ENCODE measurements at places on chromosomes 13 and 19.

- DNase-seq: no peak
These were observed 381.5 kb downstream of the MYO16 start for GRCh38 chr13:109010912-109011311.

DNA sequence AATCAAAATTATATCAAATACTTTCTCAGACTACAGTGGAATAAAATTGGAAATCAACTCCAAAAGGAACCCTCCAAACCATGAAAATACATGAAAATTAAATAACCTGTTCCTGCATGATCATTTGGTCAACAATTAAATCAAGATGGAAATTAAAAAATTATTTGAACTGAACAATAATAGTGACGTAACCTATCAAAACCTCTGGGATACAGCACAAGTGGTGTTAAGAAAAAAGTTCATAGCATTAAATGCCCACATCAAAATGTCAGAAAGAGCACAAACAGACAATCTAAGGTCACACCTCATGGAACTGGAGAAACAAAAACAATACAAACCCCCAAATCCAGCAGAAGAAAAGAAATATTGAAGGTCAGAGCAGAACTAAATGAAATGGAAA is 1460.7 kb downstream of the OLFM4 start:
- DNase-seq: no peak

- DNase-seq: no peak
These were observed 6.5 kb downstream of the ZSCAN5B start for GRCh38 chr19:56191115-56191514.

DNA sequence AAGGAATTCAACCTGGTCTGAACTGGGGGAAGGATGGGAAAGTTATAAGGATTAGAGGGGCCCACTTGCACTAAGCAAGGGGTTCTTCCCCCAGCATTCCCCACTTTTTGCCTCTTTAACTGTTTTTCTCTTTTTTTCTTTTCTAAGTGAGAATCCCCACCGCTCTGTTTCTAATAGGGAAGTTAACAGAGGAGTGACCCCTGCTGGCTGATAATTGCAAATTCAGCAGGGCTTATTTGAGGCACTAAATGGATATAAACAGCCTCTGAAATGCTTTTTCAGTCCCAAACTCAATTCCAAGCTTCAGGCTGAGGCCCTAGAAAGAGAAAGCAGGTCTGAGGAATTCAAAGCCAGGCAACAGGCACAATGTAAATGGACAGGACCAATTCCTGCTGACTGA is 38.2 kb upstream of the CEACAM21 start:
- peak; percentile 56 for DNase-seq

GRCh38 chr19:47330466-47330869 is 1.5 kb upstream of the C5AR2 start:
- DNase-seq: no peak
